ENCODE measurements at places on chromosomes 11 and 22.

DNA sequence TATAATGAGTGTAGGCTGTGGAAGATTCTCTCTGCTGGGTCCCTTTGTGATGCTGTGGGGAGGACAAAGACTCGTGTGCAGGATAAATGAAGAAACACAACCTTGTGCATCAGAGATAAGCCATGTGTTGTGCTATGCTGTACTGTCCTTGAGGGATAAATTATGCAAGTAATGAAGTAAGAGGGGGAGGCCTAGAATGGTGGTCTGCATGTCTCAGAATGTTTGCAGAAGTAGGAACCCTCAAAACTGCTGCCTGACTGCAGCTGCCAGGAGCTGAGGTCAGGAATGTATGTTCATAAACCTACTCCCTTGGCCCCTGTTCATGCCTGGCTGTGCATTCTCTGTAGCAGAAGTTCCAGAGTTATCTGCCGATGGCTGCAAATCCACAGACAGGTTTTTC lies 4.6 kb upstream of the SMCO4 start:
- DNase-seq: no peak

DNA sequence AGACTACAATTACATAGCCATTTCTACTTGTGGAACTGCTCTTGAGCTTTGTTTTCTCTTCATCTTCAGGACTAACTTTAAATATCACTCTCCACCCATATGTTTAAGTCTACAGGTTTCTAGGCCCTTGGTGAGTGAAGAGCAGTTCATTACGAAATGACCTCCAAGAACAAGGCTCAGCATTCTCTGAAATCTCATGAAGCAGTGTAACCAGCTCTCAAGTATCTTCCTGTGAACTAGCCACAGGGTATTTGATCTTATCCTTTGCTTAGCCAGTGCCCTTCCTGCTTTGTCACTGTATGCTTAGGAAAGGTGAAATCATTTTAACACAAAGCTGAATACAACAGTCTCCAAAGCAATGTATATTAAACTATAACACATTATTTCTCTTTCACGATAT lies 20.4 kb upstream of the LYVE1 start:
- no peak for DNase-seq

DNA sequence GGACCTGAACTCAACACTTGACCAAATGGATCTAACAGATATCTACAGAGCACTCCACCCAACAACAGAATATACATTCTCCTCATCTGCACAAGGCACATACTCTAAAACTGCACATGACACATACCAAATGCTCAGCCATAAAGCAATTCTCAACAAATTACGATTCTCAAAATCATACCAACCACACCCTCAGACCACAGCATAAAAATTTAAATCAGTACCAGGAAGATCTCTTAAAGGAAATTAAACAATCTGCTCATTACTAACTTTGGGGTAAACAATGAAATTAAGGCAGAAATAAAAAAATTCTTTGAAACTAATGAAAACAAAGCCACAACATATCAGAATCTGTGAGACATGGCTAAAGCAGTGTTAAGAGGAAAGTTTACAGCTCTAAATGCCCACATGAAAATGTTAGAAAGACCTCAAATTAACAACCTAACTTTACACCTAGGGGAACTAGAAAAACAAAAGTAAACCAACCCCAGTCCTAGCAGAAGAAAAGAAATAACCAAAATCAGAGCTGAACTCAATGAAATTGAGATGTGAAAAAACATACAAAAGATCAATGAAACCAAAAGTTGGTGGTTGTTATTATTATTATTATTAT lies 37.2 kb downstream of the TMEM123 start:
- DNase-seq: no peak

GRCh38 chr11:126978911-126979310 lies 21.7 kb downstream of the KIRREL3 start:
- no peak for DNase-seq

DNA sequence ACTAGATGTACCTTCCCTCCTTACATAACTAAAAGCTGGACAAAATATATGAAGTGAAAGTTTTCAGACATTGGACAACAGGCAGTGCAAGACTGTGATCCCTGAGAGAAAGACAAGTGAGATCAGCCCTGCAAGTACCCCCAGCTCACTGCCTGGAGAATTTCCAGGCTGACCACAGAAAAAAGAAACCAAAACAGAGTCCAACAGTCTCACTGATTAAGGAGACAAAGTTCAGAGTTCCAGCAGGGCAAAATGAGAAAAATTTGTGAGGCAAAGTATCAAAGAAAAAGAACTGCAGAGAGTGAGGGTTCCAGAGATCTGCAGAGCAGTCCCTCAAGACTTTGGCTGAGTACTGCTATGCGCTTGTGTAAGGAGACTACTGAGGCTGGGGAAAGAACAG lies 47.3 kb upstream of the TMEM45B start:
- DNase-seq: no peak

DNA sequence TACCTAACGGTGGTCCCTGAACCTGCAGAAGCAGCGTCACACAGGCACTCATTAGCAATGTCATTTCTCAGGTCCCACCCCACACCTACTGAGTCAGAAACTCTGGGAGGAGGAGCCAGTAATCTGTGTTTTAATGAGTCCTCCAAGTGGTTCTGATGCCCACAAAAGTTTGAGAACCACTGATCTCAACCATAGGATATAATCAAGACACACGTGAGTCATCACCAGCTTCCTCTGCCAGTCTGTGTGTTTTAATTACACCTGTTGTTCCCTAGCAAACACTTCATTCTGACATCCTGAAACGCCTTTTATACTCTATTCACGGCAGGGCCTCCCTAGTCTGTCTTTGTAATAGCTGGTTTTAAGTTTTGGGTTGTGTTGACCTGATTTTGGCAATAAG lies 5.8 kb downstream of the TECTA start:
- DNase-seq: no peak

DNA sequence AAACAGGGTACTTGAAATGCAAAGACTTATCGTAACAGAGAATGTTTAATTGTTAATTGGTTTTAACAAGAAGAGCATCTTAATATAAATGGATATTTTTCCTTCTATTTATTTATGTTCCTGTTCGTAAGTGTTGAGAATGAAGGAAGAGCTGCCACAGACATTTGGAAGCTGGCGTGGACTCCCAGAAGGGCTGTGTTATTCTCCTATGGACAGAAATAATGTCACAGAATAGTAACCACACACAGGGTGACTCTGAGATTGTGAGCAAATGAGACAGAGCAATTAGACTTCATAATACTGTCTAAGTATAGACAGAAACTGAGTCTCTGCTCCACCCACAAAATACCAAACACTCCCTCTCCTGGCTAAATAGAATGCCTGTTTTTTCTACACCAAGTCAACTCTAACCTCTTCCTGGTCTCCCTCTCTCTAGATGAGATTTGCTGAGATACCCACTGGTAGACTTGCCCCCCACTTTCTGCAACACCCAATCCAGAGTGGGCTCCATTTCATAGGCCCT lies 6.1 kb downstream of the APOL3 start:
- no peak for DNase-seq

DNA sequence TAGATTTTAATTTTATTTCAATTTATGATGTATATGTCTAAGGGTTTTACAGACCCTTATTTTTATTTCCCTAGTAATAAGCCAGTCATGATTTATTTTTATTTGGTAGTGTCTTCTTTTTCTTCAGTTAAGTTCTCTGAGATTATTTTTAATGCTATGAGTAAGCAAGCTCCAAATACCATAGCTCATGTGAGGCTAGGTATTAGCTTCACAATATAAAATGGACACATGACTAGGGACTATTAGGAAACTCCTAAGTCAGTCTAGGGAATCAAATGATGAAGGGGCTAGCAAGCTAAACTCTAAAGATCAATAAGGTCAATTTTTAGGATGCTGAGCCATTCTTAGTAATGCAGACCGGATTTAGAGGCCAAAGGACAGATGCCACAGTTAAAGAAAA lies 45.9 kb downstream of the CKAP5 start:
- DNase-seq: no peak

- no peak for DNase-seq
Observed at GRCh38 chr22:36218648-36219193, 17.1 kb upstream of the APOL4 start.

DNA sequence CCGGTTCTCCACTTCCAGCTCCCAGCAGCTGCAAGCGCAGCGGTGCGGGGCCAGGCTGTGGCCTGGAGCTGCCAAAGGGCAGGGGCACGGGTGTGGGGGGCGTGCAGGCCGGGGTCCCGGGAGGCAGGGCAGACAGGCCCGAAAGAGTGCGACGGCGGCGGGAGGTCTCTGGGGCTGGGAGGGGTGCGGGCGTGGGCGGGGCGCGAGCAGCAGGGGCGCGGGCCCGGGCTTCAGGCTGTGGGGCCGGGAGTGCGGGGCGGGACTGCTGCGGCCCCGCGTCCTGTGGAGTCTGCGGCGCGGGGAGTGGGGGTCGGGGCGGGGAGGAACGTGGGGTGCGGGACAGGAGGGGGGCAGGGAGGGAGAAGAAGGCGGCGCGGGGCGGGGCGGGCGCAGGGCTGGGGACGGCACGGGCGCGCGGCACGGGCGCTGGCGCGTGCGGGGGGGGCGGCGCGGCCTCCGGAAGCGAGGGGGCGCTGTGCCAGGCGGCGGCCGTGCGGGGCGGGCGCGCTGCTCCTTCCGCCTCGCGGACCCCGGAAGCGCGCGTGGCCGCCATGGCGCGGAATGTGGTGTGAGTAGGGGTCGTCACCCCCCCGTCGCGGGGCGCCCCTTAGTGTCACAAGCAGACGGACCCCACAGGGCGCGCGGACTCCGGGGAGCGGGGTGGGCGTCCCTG lies at the start of gene MRPL23:
Gene MRPL23, plus strand, starts transcription at position 521 of the 673 bp plus-strand sequence. Its CDS starts 31 bp downstream, at position 552.
- DNase-seq: no peak

GRCh38 chr22:20299746-20300136 lies 20.1 kb downstream of the DGCR6L start:
- no peak for DNase-seq

DNA sequence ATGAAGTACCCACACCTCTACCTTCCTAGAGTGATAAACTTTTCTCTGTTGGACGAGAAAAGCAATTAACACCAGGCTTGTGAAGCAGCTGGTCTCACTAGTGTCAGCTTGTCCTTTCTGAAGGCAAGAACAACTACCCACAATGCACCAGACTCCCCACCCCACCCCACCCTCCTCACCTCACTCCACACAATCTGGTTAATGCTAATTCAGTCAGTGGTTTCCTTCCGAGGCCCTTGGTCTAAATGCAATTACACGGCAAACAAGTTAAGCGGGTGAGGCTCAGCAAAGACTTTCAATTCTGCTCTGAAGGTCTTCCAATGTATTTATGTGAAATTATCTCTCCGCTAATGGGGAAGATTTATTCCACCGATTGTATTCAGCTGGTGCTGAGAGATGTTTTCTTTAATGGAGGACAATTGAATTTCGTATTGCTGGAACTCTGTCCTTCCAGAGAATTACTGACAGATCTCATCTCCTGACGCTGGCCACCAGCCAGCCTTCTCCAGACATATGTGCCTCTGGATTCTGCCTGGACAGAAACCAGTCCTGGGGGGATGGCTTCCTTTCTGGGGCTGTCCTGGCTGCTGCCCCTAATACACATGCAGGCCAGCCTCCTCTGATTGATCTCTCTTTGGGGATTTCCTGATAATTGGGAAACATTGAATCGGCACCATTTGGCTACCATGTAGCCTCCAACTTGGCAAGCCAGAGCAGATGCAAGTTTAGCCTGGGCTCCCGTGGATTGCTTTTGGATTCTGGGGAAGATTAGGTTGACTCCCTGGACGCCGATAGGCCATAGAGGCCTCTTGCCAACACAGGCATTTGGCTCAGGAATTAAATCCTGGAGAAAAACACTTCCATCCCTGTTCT lies 165.8 kb upstream of the NARS2 start:
- DNase-seq: no peak

- no peak for DNase-seq
Observed at GRCh38 chr11:9490376-9490775, 29.6 kb downstream of the ZNF143 start.

GRCh38 chr11:102464859-102465500 lies 12.4 kb upstream of the TMEM123 start:
- no peak for DNase-seq

- no peak for DNase-seq
Observed at GRCh38 chr11:1650034-1650917, 20.7 kb downstream of the KRTAP5-5 start.

DNA sequence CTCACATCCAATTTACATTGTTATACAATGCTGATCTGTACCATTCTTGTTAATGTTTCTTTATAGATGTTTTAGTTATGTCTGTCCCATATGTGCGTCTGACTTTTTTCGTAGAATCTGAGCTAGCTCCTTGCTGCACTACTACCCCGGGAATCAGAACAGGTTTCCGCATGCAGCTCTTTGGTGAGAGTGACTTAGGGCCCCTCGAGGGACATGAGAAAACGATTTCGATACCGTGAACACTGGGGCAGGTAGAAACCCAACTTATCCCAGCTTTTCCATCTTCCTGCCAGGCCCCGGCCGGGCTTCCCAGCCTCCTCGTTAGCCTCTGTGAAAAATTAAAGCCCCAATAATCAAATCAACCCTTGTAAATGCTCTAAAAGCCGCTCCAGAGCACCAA lies 23.4 kb upstream of the PKNOX2 start:
- no peak for DNase-seq

- DNase-seq: peak; percentile 67
Observed at GRCh38 chr22:42994917-42995562, 19.9 kb downstream of the PACSIN2 start.

- DNase-seq: no peak
Observed at GRCh38 chr11:125322289-125322688, 157.7 kb downstream of the PKNOX2 start.

DNA sequence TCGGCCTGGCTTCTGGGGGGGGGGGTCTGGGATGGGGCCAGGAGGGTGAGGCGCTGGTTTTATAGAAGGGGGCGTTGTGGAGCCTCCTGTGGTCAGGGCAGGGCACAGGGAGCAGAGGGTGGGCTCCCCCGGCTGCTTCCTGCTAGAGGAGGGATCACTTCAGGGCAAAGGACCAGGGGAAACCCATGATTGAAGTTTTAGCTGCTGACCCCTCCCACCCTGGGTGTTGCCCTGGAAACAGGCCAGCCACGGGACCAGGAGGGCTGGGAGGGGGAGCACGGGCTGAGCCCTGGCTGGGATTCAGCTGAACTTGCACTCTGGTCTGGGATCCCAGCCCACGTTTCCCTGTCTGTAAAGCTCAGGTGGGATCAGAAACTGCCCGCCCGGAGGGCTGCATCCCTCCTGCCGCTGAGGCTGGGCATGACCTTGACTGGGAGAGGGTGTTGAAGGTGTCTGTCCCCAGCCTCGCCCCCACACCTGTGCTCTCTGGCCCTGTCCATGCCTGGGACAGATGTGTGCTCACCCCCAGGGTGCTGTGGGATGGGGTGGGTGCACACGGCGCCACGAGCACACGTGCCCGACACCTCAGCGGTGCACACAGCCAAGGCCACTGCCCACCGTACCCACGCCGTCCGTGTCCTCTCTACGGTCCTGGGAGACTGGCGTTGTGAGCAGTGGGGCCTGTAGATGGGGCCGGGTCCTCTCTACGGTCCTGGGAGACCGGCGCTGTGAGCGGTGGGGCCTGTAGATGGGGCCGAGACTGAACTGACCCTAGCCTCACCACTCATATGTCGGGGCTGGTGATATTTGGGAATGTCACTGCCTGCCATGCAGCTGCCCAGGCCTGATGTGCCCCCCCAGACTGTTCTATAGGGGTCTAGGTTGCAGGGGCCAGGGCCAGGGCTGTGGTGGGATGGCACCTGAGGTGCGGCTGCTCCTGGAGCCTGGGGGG lies 2.3 kb downstream of the TSPAN4 start:
- peak; percentile 96 for DNase-seq

- peak; percentile 100 for DNase-seq
Observed at GRCh38 chr11:66579017-66579606, 10.7 kb upstream of the CTSF start.
